Right atrium auricular region (tissue), 2 donors: ENCODE measurements at places on chromosomes 5 and 9. TPM values are rescaled to one million over a fixed set of nuclear protein-coding genes. Genes with fewer than 3 reads are reported as not detected.

- no peaks in the 10 kb centered on the region for H3K36me3 ChIP-seq
- no peak for DNase-seq
- H3K4me3 ChIP-seq: no peak overlapping the region
- no peaks in the 10 kb centered on the region for H3K4me1 ChIP-seq
- no peak overlapping the region for H3K27ac ChIP-seq
Measured at GRCh38 chr9:119343059-119343990, 25.9 kb downstream of the BRINP1 start.

GDNF gene
- total RNA-seq: 0.19 TPM

PLAC8L1 gene
- not detected for total RNA-seq

DNA sequence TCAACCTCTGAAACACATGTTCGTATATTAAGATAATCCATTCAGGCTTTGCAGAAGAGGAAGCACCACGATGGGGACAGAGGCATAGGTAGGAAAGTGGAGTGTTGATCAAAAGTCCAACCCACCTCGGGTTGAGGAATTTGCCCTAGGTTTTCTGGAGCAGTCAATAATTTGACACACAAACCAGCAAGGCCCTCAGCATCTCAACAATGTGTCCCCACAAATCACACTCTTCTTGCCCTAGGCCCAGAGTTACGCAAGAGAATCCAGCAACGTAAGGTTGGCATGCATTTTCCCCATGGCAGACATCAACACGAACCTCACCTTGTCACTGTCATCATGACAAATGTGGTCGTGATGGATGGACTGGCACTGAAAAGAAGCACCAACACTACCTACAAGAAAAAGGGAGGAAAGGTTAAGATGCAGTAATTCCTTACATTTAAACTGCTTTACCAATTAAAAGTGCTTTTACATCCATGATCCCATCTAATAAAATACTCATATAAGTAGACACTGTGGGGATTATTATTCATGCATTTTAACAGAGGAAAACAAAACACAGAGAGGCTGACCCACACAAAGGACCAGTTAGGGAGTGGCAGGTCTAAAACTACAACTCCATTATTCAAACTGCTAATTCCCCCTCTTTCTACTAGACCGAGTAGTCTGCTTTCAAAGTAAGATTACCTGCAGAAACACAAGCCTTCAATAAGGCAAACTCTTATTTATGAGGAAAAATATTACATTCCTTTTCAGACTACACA is 24.4 kb upstream of the RNF38 start:
- no peaks in the 10 kb centered on the region for H3K4me1 ChIP-seq
- H3K36me3 ChIP-seq: peaks cover 5% of the 10 kb centered on the region
- no peaks in the 10 kb centered on the region for H3K27me3 ChIP-seq
- no peak overlapping the region for H3K4me3 ChIP-seq
- DNase-seq: no peak
- H3K27ac ChIP-seq: no peak overlapping the region

PCSK5 gene
- total RNA-seq: 6.5 TPM

- H3K4me3 ChIP-seq: no peak overlapping the region
- H3K4me1 ChIP-seq: peaks cover 22% of the 10 kb centered on the region
- no peaks in the 10 kb centered on the region for H3K27me3 ChIP-seq
- no peak overlapping the region for H3K27ac ChIP-seq
Measured at GRCh38 chr5:169013208-169013728, 287.7 kb downstream of the SLIT3 start.

WHRN gene
- total RNA-seq: 2.6 TPM

LHX6 gene
- 2.8 TPM for total RNA-seq

PCDHB8 gene
- 0.90 TPM for total RNA-seq

WDR38 gene
- total RNA-seq: not detected

DNA sequence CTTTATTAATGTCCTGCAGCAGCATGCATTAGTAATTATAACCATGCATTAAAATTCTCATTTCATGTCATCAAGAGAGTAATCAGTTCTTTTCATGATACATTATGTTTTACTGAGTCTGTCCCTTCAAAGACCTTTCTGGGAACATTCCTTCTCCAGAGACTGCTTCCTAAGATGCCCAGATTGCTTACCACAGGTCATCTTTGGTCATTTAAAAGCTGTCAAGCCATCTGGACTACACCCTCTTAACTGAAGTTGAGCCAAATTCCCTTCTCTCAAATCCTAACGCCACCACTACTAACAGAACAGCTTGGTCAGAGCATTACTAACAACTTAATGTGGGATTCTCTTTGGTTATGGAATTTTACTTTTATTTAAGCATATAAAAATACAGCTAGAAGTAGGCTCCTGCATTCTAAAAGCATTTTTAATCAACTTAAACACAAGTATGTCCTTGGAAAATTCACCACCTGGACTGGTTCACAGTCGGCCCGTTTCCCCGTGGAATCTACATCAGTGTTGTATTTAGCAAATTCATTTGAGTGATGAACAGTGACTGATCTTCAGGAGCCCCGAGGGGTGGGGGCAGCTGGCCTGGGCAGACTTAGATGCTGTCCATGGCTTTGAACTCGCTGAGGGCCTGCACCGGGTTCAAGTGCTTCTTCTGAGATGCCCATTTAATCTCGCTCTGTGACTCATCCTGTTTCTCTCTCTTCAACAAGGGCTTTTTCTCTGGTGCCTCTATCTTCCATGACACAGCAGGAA is 92.8 kb upstream of the CCDC112 start:
- no peak overlapping the region for H3K4me3 ChIP-seq
- H3K36me3 ChIP-seq: no peaks in the 10 kb centered on the region
- H3K4me1 ChIP-seq: no peaks in the 10 kb centered on the region
- no peak for DNase-seq
- no peaks in the 10 kb centered on the region for H3K27me3 ChIP-seq

GRCh38 chr5:178785999-178786398 is 55.5 kb upstream of the ZNF354A start:
- H3K4me1 ChIP-seq: no peaks in the 10 kb centered on the region
- H3K27me3 ChIP-seq: no peaks in the 10 kb centered on the region
- H3K27ac ChIP-seq: no peak overlapping the region
- no peak for DNase-seq
- no peaks in the 10 kb centered on the region for H3K36me3 ChIP-seq

DNA sequence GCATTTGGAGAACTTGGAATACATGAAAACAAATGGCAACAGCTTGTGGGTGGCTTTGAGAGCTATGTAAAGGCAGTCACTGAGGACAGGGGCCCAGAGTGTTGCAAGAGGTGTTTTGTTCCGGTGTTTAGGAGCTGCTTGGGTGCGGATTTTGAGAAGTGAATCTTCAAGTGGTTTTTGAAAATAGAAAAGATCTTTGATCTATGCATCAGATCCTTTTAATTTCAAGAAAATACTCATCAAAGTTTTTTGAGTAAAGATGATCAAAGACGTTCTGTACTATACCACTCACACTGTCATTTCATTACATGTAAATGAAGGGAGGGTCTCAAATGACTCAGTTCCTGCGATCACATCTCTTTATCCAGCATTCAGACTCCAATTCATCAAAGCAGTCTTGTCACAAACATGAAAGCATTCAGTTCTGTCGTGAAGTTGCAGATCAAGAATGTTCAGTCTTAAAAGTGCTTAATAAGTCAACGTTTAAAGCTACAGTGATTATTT is 112.5 kb downstream of the WDR41 start:
- no peak overlapping the region for H3K27ac ChIP-seq
- H3K4me3 ChIP-seq: no peak overlapping the region
- no peak for DNase-seq
- H3K27me3 ChIP-seq: no peaks in the 10 kb centered on the region
- H3K36me3 ChIP-seq: no peaks in the 10 kb centered on the region
- no peaks in the 10 kb centered on the region for H3K4me1 ChIP-seq

DNA sequence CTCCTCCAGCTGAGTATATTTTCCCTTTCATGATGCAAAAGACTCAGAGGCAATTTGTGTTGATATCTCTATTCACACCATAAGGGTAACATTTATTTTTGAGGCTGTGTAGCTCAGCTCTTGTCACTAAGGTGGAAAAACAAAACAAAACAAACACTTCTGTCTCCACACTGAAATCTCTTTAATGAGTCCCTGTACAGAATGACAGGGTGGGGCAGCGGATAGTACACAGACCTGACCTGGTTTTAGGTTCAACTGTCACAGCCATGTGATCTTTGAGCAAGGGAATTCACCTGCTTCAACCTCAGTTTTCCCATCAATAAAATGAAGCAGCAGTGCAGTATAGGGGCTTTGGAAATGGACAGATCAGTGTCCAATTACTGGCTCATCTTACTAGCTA is 29.3 kb downstream of the TLR4 start:
- peak overlapping the region; percentile 61 for H3K27ac ChIP-seq
- H3K4me1 ChIP-seq: no peaks in the 10 kb centered on the region
- no peak for DNase-seq
- no peaks in the 10 kb centered on the region for H3K27me3 ChIP-seq
- H3K36me3 ChIP-seq: no peaks in the 10 kb centered on the region

GRCh38 chr9:127214421-127215267 is 49.9 kb upstream of the GARNL3 start:
- no peaks in the 10 kb centered on the region for H3K36me3 ChIP-seq
- H3K4me3 ChIP-seq: no peak overlapping the region
- peaks cover 6% of the 10 kb centered on the region for H3K4me1 ChIP-seq

PCDH12 gene
- total RNA-seq: 7.6 TPM

- no peaks in the 10 kb centered on the region for H3K27me3 ChIP-seq
- H3K36me3 ChIP-seq: no peaks in the 10 kb centered on the region
- H3K27ac ChIP-seq: no peak overlapping the region
- no peaks in the 10 kb centered on the region for H3K4me1 ChIP-seq
- DNase-seq: no peak
Measured at GRCh38 chr9:85427772-85428171, 314.0 kb downstream of the AGTPBP1 start.

DNA sequence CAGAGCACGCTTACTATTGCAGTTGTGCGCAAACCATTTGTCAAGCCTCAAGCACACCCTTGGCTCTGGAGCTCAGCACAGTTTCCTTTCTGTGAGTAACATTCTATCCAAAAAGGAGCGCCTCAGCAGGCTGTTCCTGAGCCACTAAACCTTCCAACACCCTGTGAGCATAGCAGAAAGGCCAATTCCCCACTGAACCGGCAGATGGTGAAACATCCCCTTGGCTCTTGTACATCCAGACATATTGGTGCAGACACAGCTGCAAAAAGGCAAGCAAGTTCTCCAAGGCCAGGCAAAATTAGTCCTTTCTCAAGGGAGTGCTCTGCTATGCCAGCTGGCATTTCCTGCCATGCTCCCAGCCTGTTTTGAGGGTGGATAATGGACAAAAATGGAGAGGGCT is 44.1 kb upstream of the CEMIP2 start:
- DNase-seq: peak; percentile 59
- H3K36me3 ChIP-seq: no peaks in the 10 kb centered on the region
- no peak overlapping the region for H3K27ac ChIP-seq
- no peaks in the 10 kb centered on the region for H3K27me3 ChIP-seq
- H3K4me3 ChIP-seq: no peak overlapping the region

DNA sequence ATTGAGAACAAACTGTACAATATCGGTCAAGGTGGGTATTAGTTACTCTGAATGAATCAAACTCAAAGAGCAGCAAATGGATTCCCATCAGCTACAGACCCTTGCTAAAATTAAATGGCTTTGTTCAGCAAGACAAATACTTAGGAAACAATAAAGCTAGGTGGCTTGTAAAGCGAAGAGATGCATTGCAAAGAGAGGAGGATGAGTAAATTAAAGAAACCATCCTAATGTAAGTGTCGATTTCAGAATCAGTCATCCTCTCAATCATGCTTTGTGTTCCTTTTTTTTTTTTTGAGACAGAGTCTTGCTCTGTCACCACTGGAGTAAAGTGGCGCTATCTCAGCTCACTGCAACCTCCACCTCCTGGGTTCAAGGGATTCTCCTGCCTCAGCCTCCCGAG is 359.2 kb upstream of the ZNF462 start:
- no peaks in the 10 kb centered on the region for H3K27me3 ChIP-seq
- H3K36me3 ChIP-seq: no peaks in the 10 kb centered on the region
- no peak overlapping the region for H3K4me3 ChIP-seq
- H3K27ac ChIP-seq: no peak overlapping the region
- no peak for DNase-seq
- no peaks in the 10 kb centered on the region for H3K4me1 ChIP-seq

DNA sequence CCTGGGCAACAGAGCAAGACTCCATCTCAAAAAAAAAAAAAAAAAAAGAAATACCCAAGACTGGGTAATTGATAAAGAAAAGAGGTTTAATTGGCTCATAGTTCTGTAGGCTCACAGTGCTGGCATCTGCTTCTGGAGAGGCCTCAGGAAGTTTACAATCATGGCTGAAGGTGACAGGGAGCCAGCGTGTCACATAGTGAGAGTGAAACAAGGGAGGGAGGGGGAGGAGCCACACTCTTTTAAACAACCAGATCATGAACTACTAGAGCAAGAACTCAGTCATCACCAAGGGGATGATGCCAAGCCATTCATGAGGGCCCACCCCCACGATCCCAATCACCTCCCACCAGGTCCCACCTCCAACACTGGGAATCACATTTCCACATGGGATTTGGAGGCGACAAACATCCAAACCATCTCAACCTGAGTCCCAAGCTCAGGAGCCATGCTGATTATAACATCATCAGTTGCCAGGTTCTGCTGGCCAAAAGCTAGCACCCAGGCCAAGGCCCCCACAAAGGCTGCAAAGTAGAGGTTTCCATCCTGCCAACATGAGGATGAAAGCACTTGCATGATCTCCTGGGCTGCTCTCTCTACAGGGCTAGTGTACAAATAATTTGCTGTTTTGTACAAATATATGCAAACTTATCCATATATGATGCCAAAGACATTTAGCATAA is 15.3 kb downstream of the DENND1A start:
- no peaks in the 10 kb centered on the region for H3K27me3 ChIP-seq
- no peak overlapping the region for H3K4me3 ChIP-seq
- DNase-seq: no peak
- no peak overlapping the region for H3K27ac ChIP-seq
- no peaks in the 10 kb centered on the region for H3K4me1 ChIP-seq

GRCh38 chr5:1445313-1445688 is at the start of gene SLC6A3:
Gene SLC6A3 (minus strand): TSS chr5:1445440. CDS start chr5:1443197, 2,243 bp downstream.
- H3K4me1 ChIP-seq: peaks cover 20% of the 10 kb centered on the region
- H3K4me3 ChIP-seq: peak within 1 kb of the TSS; percentile 24
- H3K27me3 ChIP-seq: peaks cover 23% of the 10 kb centered on the region
- no peaks in the 10 kb centered on the region for H3K36me3 ChIP-seq

OR1J4 gene
- total RNA-seq: not detected

WDR36 gene
- total RNA-seq: 10.5 TPM

DNA sequence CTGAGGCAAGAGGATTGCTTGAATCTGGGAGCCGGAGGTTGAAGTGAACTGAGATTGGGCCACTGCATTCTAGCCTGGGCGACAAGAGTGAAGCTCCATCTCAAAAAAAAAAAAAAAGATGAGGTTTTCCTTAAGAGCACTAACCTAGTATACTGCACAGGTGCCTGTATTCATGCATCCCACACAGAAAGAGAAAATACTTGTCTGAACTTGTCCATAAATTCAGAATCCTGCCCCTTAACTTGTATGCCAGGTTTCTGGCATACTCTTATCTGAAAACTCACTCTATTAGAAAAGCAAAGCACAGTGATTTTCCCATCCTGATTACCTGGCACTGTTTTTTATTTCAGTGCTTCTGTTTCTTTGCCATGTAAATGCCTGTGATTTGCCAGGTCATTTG is 125.3 kb upstream of the CDKN2B start:
- H3K27ac ChIP-seq: no peak overlapping the region
- no peak for DNase-seq
- no peaks in the 10 kb centered on the region for H3K27me3 ChIP-seq
- no peaks in the 10 kb centered on the region for H3K4me1 ChIP-seq
- no peaks in the 10 kb centered on the region for H3K36me3 ChIP-seq

- no peak overlapping the region for H3K27ac ChIP-seq
- no peaks in the 10 kb centered on the region for H3K4me1 ChIP-seq
- no peak overlapping the region for H3K4me3 ChIP-seq
- no peaks in the 10 kb centered on the region for H3K36me3 ChIP-seq
Measured at GRCh38 chr9:76573905-76574760, 115.2 kb downstream of the GCNT1 start.
